Activated CD4-positive, alpha-beta T cell treated with anti-CD3 and anti-CD28 coated beads, Interleukin-2, Interleukin-6, amounts not matched to agents 100 ng/mL and 50 ng/mL, durations not matched to agents 16 hours and 8 hours (primary cell): ENCODE measurements at places on chromosomes 16 and 17.

- DNase-seq, result peak; percentile 62
Observed at GRCh38 chr17:81519284-81520020, 6.9 kb upstream of the ACTG1 start.

DNA sequence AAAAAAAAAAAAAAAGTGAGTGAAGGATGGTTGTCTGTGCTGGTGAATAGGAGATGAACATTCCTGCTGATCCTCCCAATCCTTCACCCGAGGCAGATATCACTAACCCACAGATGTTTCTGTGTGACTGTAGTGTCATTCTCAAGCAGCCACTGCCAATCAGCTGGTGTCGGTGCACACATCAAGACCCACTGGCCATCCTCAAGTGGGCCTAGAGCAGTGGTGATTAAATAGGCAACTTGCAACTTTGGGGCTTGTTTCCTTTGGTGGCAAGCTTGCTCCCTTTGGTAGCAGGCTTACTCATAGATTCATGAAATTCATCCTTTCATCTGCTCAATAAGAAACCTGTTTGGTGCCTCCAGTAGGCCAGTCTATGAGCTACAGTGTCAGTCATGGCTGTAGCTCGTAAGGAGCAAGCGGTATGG, 51.1 kb upstream of the LGALS9 start:
- DNase-seq, result peak; percentile 86

DNA sequence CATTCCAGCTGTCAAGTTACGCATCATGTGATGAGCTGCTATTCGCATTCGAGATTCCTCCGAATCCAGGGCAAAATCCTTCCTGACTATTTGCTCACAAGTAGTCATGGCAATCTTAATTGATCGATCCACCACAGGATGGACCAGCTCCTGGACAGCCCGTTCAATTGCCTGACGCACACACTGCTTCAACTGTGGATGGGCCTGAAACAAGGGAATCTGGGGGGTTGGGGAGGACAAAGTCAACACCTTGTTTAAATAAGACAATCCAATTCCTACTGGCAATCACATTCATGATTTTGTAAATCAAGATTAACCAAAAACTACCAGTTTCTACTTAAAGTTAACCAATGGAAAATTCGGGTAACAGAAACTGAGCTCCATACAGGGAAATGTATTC, 28.4 kb downstream of the SETD6 start:
- no peak for DNase-seq

DNA sequence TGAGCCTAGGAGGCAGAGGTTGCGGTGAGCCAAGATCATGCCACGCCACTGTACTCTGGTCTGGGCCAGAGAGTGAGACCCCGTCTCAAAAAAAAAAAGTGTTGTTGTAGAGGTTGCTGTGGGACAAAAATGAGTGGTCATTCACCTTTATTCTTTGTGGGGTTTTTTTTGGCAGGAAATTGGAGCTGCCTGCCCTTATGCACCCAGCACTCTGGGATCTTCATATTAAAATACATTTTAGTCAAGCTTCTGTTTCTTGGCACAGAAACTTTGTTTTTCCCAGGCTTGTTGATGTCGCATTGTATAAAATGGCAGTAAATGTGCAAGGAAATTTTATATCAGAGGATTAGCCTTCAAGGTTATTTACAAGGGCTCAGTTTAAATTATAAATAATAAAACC, 174.3 kb downstream of the FTO start:
- no peak for DNase-seq

DNA sequence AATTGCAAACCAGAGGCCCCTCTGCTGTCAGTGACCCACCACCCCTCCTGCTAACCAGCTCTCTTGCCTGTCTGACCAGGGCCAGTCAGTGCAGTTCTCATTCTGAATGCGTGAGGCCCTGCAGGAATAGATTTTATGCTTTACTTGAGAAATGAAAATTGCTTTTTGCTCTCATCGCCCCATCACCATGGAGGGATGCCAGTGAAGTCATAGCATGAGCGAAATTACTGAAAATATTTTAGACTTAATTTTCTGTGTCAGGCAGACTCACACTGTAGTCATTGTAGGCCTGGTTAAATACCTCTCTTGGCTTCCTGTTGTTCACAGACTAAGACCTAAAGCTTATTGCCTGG, 490.5 kb upstream of the CDH5 start:
- no peak for DNase-seq

DNA sequence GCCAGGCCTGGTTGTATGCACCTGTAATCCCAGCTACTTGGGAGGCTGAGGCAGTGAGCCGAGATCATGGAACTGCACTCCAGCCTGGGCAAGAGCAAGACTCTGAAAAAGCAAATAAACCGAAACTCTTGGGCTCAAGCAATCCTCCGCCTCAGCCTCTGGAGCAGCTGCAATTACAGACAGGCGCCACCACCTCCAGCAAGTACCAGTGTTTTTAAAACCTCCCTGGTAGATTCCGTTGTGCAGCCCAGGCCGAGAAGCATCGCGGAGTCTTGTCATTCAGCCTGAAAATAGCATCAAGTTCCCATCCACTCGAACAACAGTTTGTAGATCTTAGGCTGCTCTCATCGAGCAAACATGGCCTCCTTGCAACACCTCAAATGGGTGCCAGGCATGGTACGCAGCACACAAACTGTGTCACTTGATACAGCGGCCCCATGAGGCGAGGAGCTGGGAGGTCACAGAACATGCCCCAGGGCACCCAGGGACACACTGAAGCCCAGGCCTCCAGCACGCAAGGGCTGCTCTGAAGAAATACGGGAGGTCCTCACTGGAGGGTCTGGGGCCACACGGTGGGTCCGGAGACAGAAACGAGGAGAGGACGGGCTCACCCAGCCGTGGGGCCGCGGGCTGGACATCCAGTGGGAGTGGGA, 18.1 kb downstream of the TMC6 start:
- no peak for DNase-seq

DNA sequence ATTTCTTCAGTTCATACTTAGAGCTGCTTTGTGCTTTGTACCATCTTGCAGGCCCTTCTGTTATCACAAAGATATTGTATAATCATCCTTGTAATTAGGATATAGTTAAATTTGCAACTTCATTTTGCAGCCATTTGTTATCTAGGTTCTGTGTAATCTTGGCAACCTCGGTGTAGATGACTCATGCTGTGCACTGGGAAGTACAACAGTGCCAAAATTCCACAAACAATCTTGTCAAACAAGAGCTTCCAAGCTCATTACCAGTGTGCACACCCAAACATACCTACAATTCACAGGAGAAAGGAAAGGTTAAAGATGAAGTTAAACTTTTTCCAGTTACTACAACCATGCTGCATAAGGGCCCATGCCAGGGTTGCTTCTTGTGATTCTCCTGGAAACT, 1231.8 kb downstream of the CDH11 start:
- no peak for DNase-seq

DNA sequence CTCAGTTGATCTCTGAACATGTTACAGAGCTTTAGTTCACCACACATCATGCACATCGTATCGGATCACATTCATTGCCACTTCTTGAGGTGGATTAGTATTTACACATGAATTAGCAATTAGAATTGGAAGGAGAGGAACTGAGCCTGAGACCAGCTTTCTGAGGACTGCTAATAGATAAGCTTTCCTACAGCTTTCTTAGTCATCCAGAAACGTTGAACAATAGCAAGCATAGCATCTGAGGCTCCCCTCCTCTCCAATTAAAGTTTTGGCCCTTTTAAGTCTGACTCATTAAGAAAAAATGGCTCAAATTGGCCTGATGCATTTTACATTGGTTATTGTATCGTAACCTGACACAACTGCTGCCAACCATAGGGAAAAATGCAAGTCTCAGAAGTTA, 1130.4 kb downstream of the CDH8 start:
- no peak for DNase-seq

DNA sequence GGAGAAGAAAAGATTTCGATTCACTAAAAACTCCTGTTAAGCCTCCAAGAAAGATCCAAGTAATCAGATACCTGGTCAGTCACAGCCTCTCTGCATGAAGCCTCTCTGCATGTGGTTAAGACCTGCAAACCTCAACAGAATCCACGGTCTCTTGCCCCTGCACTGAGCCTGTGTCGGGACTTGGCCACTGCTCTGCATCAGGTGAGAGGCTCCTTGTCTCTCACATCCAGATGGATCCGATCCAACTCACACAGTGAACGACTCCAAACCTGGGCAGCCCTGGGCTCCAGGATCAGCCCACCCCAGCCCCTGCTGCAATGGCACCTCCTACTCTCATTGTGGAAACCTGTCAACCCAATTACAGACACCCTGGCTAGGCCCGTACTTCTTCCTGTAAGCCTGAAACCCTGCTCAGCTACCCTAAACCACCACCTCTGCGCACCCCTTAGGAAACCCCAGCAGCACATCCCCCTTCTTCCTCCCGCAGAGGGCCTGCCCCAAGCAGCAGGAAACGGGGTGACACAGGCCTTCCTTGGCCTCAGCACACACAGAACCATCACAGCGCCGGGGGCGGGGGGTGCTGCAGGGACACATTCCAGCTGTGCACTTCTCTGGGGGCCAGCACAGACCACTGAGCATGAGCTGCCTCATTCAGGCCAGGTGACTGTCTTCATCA, 129.5 kb downstream of the ANKRD11 start:
- peak; percentile 91 for DNase-seq

- DNase-seq, result no peak
Observed at GRCh38 chr17:34163646-34164045, 91.4 kb upstream of the CCL2 start.

GRCh38 chr16:30858111-30858495, 35.8 kb downstream of the BCL7C start:
- no peak for DNase-seq
